ENCODE measurements at places on chromosomes 6 and 20.

DNA sequence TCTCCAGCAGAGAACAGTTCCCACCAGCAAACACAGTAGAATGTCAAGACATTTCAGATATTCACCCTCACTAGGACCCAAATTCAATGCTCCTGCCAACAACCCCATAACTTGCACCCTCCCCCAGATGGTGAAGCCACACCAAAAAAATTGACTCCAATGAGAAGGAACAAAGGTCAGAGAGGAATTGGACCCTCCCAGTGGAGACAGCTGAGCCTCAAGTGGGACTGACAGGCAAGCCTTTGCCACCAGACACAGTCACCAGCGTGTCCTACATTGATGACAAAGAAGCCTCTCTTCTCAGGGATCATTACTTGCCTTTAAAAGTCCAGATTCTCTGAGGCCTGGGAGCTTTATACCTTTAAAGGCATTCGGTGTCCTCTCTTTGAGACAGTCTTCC lies 64.8 kb downstream of the HIVEP2 start:
- no peak for DNase-seq

DNA sequence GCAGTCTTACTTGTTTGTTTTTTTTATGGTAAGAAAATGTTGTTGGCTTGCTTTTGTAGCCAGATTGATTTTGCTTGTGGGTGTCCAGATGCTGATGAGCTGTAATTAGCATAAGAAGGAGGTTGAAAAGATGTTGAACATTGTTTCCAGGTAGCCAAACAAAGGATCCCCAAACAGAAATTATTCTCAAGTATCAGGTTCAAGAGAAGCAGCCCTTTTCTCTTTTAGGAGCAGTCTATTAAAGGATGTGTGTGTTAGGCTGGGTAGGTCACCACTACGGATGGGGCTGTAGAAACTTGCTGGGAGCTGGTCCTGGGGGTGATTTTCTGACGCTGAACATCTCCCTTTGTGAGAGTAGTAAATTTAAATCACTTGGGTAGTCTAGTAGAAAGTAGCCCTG lies 86.9 kb upstream of the VSTM2L start:
- no peak for DNase-seq

GRCh38 chr20:34001378-34001777 lies 7.7 kb downstream of the RALY start:
- no peak for DNase-seq

GRCh38 chr6:19320111-19320581 lies 517.0 kb upstream of the ID4 start:
- DNase-seq: no peak

GRCh38 chr20:48776306-48776705 lies 51.5 kb downstream of the PREX1 start:
- DNase-seq: no peak

- DNase-seq: no peak
Observed at GRCh38 chr6:89817481-89817880, 2.1 kb downstream of the MDN1 start.

DNA sequence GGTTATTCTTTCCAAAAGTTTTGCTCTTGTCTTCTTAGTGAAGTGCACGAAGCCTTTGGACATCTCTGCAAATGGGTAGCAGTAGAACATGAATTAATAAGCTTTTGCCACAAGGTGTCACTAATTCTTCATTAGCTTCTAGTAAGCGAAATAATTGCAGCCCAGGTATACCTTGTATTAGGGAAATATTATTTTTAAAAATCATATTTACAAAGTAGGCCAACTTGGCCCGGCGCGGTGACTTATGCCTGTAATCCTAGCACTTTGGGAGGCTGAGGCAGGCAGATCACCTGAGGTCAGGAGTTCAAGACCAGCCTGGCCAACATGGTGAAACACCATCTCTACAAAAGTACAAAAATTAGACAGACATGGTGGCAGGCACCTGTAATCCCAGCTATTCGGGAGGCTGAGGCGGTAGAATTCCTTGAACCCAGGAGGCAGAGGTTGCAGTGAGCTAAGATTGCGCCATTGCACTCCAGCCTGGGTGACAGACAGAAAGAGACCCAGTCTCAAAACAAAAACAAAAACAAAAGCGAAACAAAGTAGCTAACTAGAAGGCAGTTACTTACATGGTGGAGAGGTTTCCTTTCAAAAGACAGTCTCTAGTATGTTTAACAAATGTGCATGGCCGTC lies 8.8 kb upstream of the RSPH3 start:
- no peak for DNase-seq

DNA sequence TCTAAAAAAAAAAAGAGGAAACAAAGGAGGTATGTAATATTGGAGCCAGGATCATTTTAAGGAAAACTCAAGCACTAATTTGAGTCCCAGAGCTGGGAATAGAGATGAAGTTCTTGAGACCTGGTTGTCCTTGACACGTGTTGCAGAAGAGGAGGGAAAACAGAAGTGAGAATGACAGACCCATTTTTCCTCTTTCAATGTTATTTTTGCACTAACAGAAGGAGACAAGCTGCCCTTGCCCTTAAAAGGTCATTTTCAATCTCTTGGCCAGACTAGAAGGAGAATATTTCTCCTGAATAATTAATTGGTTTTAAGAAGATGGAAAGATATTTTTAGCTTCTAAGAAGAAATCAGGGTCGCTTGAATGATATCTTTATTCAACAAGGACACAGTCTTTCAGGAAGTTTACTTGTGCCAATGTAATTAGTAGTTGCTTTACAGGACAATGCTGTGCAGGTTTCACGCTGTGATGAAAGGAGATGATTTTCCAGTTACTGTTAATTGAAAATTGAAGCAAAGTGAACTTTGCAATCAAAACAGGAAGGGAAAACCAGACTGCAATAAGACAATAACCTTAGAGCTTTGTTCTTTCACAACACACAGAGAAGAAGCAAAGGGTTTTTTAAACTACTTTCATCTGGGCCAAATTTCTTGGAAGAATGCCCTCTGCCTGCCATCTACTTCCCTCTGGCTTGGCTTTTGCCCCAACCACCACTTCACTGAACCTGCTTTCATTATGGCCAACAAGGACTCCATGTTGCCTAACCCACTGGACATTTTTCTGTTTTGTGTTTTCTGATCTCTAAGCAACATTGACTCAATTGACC lies 107.8 kb upstream of the SHLD1 start:
- DNase-seq: no peak

- DNase-seq: no peak
Observed at GRCh38 chr20:62980970-62981369, 25.8 kb downstream of the BHLHE23 start.

- DNase-seq: no peak
Observed at GRCh38 chr6:56524891-56525703, 117.6 kb downstream of the DST start.

DNA sequence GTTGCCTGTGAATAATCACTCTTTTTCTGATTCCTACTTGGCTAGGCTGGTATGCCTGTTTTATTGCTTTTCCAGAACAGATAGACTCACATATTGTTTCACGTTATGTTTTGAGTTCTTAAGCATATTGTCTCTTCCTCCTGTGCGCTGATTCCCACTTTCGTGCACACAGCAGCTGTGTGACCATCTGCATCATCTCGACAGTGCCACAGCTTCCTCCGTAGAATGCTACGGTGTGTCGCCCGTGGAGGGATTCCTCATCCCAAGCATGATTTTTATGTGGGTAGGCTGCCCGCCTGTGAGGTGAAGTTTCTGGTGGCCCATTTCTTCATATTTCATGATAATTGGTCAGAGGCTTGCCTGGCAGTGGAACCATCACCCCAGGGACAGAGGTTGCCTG lies 31.8 kb downstream of the PLCB4 start:
- no peak for DNase-seq

- no peak for DNase-seq
Observed at GRCh38 chr6:72761761-72762160, 139.9 kb downstream of the KCNQ5 start.

DNA sequence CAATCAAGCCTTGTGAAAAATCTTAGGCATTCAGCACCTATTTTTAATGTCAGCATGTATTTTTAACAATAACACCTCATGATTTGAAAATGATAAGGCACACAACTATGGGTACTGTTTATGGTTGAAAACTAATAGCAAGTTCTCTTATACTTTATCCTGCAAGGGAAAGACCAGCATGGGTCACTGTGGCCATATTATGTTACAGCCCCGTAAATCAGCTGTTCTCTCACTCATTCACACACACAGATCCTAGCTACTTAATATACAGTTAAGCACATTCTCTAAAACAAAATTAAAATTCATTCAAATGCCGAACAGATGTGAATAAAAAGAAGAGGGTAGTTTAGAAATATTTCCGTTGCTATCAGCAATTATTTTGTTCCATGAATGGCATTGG lies 224.4 kb downstream of the OGFRL1 start:
- DNase-seq: no peak

GRCh38 chr6:143674483-143675381 lies 3.0 kb upstream of the PHACTR2 start:
- no peak for DNase-seq

GRCh38 chr20:17660667-17661066 lies 21.4 kb downstream of the RRBP1 start:
- peak; percentile 7 for DNase-seq

- no peak for DNase-seq
Observed at GRCh38 chr20:63738687-63739129, 868 bp upstream of the SLC2A4RG start.

DNA sequence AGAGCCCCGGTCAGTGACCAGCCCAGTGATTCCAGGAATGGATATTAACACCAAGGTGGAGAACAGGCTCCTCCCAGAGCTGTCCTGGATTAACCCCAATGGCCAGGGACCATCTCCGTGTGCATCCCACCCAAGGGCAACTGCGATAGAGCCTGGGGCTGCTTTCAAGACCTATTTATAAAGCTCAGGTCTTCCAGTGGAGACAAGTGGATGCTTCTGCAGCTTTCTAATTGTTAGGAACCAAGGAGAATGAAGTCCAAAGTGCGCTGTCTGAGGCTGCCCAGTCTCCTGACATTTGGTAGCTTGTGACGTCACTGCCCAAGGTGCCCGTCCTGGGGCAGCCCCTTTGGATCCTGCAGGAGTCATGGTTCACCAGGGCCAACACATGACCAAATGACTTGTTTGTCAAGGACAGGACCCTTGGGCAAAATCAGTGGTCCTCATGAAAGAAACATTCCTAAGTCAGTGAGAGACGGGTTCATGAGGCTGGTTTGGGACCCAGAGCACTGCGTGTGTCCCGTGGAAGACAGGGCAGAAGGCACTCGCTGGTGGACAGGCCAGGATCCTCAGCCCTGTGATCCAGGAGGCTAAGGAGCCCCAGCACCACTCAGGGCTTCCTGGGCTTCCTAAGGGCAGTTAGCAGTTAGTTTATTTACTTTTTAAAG lies 174.9 kb downstream of the ANKRD60 start:
- DNase-seq: no peak

GRCh38 chr6:21354805-21355238 lies 238.7 kb upstream of the SOX4 start:
- no peak for DNase-seq

- peak; percentile 76 for DNase-seq
Observed at GRCh38 chr6:31058128-31058894, 48.0 kb downstream of the MUC22 start.

DNA sequence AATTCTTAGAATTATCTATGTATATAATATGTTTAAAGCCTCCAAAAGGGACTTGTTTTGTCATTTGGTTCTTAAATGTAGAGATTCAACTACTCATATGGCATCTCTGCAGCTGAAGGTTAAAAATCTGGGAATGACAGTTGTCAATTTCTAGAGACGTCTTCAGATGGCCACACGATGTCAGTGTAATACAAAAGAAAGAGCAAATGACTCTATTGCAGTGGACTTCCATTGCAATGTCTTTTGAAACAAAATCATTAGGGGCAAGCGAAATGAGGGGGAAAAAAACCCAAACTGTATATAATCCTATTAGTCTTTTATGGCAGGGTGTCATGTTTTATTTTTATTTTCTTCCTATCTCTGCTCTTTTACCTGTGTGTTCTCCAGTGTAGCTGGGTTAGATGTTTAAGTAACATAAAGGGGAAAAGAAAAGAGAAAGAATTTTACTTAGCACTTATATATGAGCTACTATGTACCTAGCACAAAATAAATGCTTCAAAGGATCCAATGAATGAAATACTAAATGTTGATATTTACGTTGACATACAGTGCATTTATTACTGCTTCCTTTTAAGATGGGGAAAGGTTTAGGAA lies 26.2 kb downstream of the CCN2 start:
- DNase-seq: no peak

- no peak for DNase-seq
Observed at GRCh38 chr6:24666097-24666640, 530 bp downstream of the TDP2 start.

DNA sequence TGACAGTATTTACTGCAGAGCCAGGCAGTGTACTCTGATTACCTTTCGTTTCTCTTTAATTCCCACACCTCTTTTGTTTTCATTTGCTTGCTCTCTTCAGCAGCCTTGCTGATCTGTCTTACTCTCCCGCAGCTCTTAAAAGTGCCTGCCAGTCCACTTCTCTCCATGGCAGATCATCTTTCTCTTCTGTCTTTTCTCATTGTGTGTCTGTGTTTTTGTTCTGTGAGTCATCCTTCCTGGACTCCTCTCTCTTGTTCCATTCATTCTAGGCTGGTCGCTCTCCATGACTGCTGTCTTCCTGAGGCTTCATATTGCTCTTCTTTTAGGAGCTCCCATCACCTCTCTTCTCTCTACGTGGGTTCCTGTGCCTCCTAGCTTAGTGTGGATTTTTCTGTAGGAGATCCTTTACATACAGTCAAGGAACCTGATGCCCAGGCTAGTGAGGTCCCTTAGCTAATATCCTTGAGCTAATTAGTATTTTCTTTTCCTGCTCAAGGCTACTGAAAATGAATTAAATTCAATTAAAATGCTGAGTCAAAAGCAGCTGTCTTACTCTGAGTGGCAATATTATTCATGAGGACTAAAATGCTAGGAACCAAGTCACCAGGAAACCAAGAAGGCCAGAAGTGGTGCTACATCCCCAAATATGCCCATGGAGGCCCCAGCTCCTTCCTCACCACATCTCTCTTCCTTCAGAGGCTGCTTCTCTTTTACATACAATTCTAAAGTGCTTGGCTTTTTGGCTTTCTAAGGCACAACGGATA lies 86.1 kb downstream of the SLX4IP start:
- DNase-seq: no peak

- no peak for DNase-seq
Observed at GRCh38 chr6:51019806-51020205, 201.1 kb downstream of the TFAP2B start.

DNA sequence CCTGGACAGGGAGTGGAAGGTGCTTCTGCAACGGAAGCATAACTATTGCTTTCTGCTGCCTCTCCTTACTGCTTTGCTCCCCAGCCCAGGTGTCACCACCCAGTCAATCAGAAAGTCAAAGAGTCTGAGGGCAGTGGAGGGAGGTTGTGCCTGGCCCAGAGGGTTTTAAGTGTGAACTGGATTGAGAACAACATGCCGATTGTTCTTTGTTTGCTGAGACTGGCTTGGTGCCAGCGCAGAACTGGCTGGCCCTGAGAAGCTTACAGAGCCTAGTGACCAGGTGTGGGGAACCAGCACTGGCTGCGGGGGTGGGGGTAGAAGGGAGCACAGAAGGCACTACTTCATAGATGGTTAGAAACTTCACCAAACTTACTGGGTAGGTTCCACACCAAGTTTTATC lies 31.1 kb upstream of the ENPP4 start:
- DNase-seq: no peak
